Activated CD8-positive, alpha-beta T cell treated with anti-CD3 and anti-CD28 coated beads for 36 hours (primary cell): ENCODE measurements at places on chromosomes 16 and 17. TPM values are rescaled to one million over a fixed set of nuclear protein-coding genes. Genes with fewer than 3 reads are reported as not detected.

WSCD1 gene
- not detected for total RNA-seq

GALR2 gene
- total RNA-seq = 2.1 TPM

LGALS9 gene
- total RNA-seq = 18.4 TPM

- H3K36me3 ChIP-seq = no peaks in the 10 kb centered on the region
- DNase-seq = no peak
- peaks cover 10% of the 10 kb centered on the region for H3K4me1 ChIP-seq
- H3K27ac ChIP-seq = no peak overlapping the region
- H3K27me3 ChIP-seq = peaks cover 28% of the 10 kb centered on the region
Observed at GRCh38 chr17:74524653-74525464, 6.4 kb downstream of the CD300LB start.

- peaks cover 24% of the 10 kb centered on the region for H3K36me3 ChIP-seq
- H3K4me3 ChIP-seq = no peak overlapping the region
- no peak for DNase-seq
- no peak overlapping the region for H3K27ac ChIP-seq
- peaks cover 20% of the 10 kb centered on the region for H3K4me1 ChIP-seq
- no peaks in the 10 kb centered on the region for H3K27me3 ChIP-seq
Observed at GRCh38 chr17:2157675-2158395, 102.9 kb downstream of the HIC1 start.

- H3K4me1 ChIP-seq = peaks cover 3% of the 10 kb centered on the region
- H3K4me3 ChIP-seq = peak overlapping the region; percentile 22
- peaks cover 23% of the 10 kb centered on the region for H3K27me3 ChIP-seq
- DNase-seq = no peak
- no peak overlapping the region for H3K27ac ChIP-seq
- no peaks in the 10 kb centered on the region for H3K36me3 ChIP-seq
Observed at GRCh38 chr16:89828870-89829629, 775 bp downstream of the SPIRE2 start.

- peaks cover 59% of the 10 kb centered on the region for H3K27me3 ChIP-seq
- no peaks in the 10 kb centered on the region for H3K36me3 ChIP-seq
- peak overlapping the region; percentile 49 for H3K4me3 ChIP-seq
- H3K4me1 ChIP-seq = peaks cover 24% of the 10 kb centered on the region
Observed at GRCh38 chr17:81399481-81400153, 4.4 kb downstream of the BAHCC1 start.

- H3K36me3 ChIP-seq = peaks cover 10% of the 10 kb centered on the region
- no peak overlapping the region for H3K4me3 ChIP-seq
- DNase-seq = no peak
Observed at GRCh38 chr16:29675811-29676643, 3.0 kb upstream of the QPRT start.

GRCh38 chr17:31391496-31391949, at the start of gene RAB11FIP4:
Gene RAB11FIP4 (plus strand): TSS chr17:31391675. CDS start chr17:31391853, 178 bp downstream.
- peaks cover 50% of the 10 kb centered on the region for H3K27me3 ChIP-seq
- no peaks in the 10 kb centered on the region for H3K36me3 ChIP-seq
- H3K4me1 ChIP-seq = peaks cover 5% of the 10 kb centered on the region
- DNase-seq = no peak
